ENCODE measurements at places on chromosomes 1 and 21.
A peak's percentile ranks its signal among the peaks of the same experiment; 100 is the strongest.

GRCh38 chr1:60848583-60849188 lies 233.7 kb upstream of the NFIA start:
- no peak for DNase-seq

DNA sequence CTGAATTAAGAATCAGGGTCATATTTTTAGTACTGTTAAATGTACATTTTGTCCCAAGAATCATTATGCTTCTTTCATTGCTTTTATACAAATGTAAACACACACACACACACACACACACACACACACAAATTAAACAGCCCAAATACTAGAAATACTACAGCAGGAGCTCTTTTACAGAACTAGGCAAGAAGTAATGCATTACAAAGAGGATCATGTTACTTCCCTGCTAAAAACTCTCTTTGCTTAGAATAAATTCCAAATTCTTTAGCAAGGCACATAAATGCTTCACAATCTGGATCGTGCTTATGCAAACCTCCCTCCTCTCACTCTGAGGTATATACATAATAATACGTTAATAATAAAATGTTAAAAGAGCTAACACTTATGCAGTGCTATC lies 720.4 kb upstream of the ADGRL4 start:
- no peak for DNase-seq

DNA sequence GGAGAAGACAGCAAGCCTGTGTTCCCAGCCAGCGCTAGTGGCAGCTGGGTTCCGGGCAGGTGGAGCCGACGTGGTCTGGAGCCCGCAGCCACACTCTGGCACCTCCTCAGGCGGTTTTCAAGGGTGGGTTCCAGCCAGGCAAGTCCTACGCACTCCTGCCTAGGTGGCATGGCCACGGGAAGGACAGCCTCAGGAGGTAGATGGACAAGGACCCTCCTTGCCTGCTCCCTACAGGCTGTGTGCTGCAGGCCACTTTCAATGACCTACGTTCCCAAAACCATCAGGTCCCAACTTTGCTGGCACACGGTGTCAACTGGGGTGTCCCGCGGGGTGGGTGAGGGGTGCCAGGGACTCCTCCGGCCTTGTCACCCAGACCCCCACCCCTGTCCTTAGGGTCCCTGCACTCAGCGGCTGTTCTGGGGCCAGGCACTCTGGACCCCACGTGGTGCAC lies 6.7 kb upstream of the PTGER3 start:
- no peak for DNase-seq

- DNase-seq, result no peak
These were observed 17.4 kb downstream of the PLEKHA6 start for GRCh38 chr1:204342310-204342709.

DNA sequence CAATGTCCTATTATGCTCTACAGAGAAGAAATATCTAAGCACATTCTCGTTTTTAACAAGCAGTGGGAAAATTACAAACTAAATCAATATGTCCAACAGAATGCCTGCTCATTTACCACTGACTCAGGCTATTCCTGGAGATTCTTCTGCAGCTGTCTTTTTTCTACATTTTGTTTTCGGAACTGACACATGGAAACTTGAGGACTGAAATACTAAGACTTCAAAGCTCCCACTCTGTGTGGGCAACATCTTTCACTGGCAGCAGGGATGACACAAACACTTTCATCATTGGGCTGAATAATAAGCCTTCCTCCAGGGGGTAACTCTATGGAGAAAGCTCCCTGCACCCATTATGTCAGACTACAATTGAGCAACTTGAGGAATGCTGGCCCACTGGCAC lies 175.5 kb upstream of the NCAM2 start:
- no peak for DNase-seq

DNA sequence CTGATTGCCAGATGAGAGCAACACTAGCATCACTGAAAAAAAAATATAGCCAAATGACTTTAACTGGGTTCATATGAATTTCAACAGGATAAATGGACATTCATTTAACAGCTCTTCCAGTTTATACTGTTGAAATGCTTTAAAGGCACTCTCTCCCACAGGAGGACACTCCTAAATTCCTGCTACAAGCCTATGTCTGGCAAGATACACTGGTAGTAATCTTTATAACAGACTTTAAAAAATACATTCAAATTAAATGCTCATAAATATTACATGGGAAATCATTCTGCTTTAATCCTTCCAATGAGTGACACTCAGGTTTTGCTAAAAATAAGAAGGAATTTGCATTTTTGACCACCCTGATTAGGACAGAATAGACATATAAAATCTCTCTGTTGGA lies 526.7 kb upstream of the ADAMTS5 start:
- no peak for DNase-seq

GRCh38 chr1:58570817-58571216 lies 6.2 kb downstream of the TACSTD2 start:
- no peak for DNase-seq

DNA sequence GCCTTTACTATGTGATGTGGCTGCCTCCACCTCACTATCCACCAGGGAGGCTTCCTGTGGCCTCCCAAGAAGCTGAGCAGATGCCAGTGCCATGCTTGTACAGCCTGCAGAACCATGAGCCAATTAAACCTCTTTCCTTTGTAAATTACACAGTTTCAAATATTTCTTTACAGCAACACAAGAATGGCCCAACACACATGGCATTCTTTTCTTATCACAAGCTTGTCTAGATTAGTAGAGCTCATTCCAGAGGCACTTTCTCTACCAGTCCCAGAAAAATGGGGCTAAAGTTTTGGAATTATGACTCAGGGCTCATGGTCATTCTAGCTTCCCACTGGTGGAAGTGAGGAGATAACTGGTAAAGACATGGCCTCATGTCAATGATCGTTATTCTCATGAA lies 655.2 kb downstream of the LMO4 start:
- no peak for DNase-seq

GRCh38 chr1:195054217-195054687 lies 1554.0 kb downstream of the KCNT2 start:
- no peak for DNase-seq

DNA sequence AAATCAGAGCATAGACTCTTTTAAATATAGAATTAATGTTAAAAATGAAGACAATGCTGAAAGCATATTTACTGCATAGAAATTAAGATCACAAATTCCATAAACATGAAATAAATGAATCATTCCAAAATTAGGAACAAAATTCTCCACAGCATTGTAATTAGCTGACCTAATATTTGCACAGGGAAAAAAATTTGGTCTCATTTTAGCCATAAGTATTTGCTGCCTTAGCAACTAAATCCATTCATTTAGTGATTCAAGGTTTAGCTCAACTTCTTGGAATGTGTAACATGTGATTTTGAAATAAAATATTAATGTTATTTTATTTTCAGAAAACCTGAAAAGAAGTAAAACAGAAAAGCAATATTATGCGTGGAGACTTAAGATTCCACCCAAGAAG lies 25.5 kb downstream of the ADAMTS5 start:
- no peak for DNase-seq

- no peak for DNase-seq
These were observed 7.3 kb upstream of the UAP1 start for GRCh38 chr1:162554258-162554657.

GRCh38 chr1:58746182-58746581 lies 37.7 kb downstream of the JUN start:
- no peak for DNase-seq

DNA sequence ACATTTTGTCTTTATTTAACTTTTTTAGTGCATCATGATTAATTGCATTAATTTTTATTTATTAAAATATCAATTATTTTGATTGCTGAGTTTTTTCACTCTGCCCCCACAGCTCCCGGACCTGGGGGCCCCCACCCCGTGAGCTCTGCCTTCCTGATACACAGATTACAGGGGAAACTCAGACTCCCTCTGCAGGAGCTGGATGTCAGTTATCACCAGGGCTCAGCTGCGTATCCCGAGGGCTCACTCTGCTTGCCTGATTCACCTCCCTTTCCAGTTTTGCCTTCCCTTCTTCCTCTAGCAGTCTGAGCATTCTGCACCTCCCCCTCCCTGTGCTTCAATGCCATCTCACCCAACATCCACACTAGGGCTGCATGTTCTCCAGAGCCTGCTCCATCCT lies 98.2 kb downstream of the ATP1A1 start:
- no peak for DNase-seq

DNA sequence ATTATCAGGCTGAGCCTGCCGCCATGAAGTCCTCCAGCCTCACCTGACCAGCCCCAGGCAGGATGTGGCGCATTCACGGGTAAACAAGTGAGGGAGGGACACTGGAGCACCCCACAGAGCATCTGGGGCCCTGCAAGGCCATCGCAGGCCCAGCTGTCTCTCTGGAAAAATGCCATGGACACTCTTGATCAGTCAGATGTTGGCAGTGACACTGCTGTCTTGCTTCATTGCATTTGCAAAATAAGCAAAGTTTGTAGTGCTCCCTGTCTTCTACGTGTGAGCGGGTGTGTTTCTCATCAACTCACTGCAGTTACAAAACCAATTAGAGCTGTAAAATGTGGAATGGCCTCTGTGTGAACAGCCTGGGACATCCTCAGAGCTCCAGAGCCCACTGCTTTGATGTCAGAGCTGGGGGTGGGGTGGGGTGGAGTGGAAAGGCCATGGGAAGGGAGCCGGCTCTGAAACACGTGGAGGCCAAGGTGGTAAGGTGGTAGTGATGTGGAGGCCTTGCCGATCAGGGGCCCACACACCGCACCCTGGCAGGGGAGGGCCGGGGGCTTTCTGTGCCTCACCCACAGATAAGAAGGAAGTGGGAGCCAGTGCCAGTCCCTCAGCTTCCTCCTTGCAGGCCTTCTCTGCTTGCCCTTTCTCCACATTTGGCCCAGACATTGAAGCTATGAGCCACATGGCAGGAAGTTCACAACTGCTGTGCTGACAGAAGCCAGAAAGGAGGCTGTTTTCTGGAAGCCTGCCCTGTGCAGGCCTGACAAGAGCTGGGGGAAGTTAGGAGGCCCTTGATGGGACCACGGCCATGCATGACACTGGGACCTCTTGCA lies 254.9 kb downstream of the RHOU start:
- peak; percentile 64 for DNase-seq

DNA sequence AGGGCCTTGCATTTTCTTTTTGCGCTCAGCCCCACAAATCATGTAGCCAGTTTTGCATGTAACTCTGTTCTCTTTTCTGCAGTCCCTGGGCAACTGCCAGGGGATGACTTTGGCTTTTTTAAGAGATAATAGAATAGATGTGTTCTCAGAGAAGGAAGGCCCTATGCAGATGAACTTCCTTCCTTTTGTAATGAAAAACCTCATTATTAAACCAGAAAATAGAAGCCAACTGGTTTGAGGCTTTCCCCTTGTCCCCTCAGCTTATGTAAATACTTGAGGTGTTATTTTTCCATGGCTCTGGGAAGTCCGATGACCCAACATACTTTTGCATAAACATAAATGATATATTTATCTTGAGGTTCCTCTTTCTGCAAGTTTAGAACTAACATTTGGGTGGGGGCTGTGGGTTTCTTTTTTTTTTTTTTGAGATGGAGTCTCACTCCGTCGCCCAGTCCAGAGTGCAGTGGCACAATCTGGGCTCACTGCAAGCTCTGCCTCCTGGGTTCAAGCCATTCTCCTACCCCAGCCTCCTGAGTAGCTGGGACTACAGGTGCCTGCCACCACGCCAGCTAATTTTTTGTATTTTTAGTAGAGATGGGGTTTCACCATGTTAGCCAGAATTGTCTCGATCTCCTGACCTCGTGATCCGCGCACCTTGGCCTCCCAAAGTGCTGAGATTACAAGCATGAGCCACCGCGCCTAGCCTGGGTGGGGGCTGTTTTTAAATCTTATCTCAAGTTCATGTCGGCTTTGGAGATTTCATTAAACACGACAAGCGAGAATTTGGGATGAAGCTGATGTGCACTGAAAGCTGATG lies 14.4 kb upstream of the FCRL5 start:
- DNase-seq, result no peak

DNA sequence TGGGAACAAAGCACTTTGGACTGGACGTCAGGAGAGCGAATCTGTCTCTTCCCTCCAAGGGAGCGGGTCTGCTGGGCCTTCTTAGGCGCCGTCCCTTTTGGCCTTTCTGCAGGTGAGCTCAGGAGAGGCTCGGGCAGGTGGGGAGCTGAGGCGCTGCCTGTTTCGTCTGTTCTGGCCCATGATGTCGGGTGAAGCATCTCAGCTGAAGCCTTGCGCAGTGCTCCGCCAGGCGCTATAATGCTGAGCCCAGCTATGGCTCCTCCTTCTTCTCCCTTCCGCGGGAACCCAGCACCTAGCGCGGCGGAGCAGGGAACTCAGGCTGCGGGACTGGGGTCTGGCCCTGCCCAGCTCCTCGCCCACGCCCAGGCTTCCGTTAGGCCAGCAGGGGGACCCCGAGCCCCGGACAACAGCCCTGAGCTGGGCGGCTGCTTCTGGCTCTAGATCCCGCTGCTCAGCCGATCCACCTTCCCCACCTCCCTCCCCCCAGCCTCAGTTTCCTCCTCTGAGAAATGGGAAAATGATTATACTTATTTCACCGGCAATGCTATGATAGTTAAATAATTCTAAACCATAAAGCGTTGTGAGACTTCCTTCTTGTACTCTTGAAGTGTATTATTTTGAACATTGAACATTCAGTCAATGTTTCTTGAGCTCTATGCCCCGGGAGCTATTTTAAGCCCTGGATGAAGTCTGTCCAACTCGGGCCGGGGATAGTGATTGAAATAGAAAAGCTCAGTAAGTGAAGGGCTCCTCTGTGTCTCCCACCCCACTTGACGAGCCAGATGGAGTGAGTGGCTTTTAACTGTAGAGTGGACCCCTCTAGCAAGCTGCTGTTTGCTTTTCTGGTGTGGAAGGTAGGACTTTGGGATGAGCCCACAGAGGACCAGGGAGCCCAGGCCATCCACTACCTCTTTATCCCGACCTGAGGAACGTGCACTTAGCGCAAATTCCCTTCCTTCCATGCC lies 9.6 kb upstream of the ADORA1 start:
- DNase-seq, result peak; percentile 31

- DNase-seq, result peak; percentile 33
These were observed at the start of gene CACYBP for GRCh38 chr1:174999936-175000696. TSS of gene CACYBP (plus strand) at chr1:174999947. CDS start at chr1:175000181, 234 bp downstream.

All from CD4-positive, alpha-beta T cell treated with Interleukin-15 for 1 hour (primary cell).